ENCODE measurements at places on chromosomes 6 and 20.

GRCh38 chr6:70304616-70305015 is 1.7 kb upstream of the COL9A1 start:
- DNase-seq, result no peak

GRCh38 chr6:140271759-140272377 is 897.4 kb upstream of the CITED2 start:
- no peak for DNase-seq

DNA sequence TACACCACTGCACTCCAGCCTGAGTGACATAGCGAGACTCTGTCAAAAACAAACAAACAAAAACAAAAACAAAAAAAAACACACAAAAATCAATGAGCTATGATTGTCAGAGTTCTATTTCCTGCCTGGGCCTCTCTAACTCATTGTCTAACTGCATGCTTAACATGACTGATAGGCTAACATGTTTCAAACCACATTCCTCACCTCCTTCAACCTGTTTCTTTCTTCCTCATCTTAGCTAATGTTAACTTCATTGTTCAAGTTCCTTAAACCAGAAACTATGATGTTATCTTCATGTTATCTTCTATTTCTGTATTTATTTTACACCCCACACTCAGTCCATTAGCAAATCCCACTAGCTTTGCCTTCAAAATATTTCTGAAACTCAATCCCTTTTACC is 41.5 kb downstream of the BEND6 start:
- no peak for DNase-seq

DNA sequence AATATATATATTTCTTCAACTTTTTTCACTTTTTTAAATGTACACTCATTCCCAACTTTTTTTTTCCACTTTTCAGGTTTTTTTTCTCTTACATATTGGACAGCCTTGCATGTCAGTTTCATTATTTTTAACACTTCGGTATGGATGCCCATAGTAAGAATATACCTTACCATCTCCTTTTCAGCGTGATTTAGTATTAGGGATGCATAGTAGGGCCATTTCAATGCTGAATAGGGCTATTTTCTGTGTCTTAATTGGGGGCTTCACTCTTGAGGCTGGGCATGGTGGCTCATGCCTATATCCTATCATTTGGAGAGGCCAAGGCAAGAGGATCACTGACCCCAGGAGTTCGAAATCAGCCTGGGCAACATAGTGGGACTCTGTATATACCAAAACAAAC is 6.7 kb downstream of the RNF114 start:
- no peak for DNase-seq

GRCh38 chr6:82066991-82067411 is 180.5 kb downstream of the IBTK start:
- no peak for DNase-seq

- DNase-seq, result no peak
These were observed 1.5 kb upstream of the RAD21L1 start for GRCh38 chr20:1224205-1224890.

GRCh38 chr20:57313230-57313629 is 16.4 kb upstream of the SPO11 start:
- DNase-seq, result no peak

DNA sequence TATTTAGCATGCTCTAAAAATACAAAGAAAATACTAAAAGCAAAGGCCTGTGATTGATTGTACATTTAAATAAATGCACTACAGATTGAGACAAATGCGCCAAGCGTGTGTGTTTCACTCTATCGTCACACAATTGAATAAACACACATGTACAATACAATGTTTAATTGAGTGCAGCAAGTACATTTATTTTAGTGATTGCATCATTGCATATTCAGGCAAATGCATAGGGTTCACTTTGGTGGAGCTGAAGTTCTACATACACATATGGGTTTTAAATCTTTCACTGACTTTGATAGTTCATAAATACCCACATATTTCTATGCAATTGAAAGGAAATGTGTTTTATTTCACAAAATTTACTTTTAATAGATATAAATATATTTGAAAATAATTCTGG is 750.6 kb upstream of the MMS22L start:
- no peak for DNase-seq

- peak; percentile 60 for DNase-seq
These were observed 83.4 kb downstream of the TXNDC5 start for GRCh38 chr6:7827142-7827541.
